Immature natural killer cell (primary cell): ENCODE measurements at places on chromosomes 3 and 15. TPM values are rescaled to one million over a fixed set of nuclear protein-coding genes. Genes with fewer than 3 reads are reported as not detected.

DNA sequence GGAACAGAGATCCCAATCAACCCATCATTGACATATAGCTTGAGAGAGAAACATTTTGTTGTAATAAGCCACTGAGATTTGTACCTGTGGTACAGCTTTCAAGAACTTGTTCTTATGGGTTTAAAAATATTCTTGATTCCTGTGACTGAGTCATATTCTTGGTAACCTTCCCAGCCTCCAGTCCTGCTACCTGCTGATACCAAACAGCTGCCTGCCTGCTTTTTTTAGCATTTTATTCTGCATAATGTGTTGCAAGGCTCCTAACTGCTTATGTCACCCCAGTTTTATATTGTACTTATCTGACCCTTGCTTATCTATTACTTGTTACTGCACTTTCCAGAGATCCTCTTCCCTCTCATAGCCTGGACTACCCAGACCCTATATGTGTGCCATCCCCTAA is 349.3 kb upstream of the SOX2 start:
- H3K4me1 ChIP-seq = no peaks in the 10 kb centered on the region
- DNase-seq = no peak
- H3K27ac ChIP-seq = no peak overlapping the region
- H3K4me3 ChIP-seq = no peak overlapping the region
- H3K27me3 ChIP-seq = no peaks in the 10 kb centered on the region

- H3K27ac ChIP-seq = no peak overlapping the region
- no peak for DNase-seq
- peaks cover 18% of the 10 kb centered on the region for H3K4me1 ChIP-seq
- no peak overlapping the region for H3K4me3 ChIP-seq
- peaks cover 2% of the 10 kb centered on the region for H3K27me3 ChIP-seq
- H3K36me3 ChIP-seq = no peaks in the 10 kb centered on the region
These were observed 76.4 kb downstream of the SPSB4 start for GRCh38 chr3:141127344-141128125.

- no peak for DNase-seq
- H3K4me3 ChIP-seq = no peak overlapping the region
- no peak overlapping the region for H3K27ac ChIP-seq
- H3K4me1 ChIP-seq = no peaks in the 10 kb centered on the region
These were observed 164.3 kb upstream of the IL12A start for GRCh38 chr3:159824333-159824732.

- peaks cover 42% of the 10 kb centered on the region for H3K36me3 ChIP-seq
- peak overlapping the region; percentile 41 for H3K27ac ChIP-seq
- H3K27me3 ChIP-seq = peaks cover 4% of the 10 kb centered on the region
- peaks cover 13% of the 10 kb centered on the region for H3K4me1 ChIP-seq
- no peak for DNase-seq
These were observed 8.8 kb downstream of the RPL32 start for GRCh38 chr3:12832350-12833221.

- H3K27ac ChIP-seq = peak overlapping the region; percentile 85
- no peaks in the 10 kb centered on the region for H3K36me3 ChIP-seq
- H3K27me3 ChIP-seq = peaks cover 9% of the 10 kb centered on the region
- H3K4me1 ChIP-seq = peaks cover 92% of the 10 kb centered on the region
- DNase-seq = no peak
- H3K4me3 ChIP-seq = peak overlapping the region; percentile 83
These were observed 32.1 kb upstream of the RFTN1 start for GRCh38 chr3:16545413-16546185.

DNA sequence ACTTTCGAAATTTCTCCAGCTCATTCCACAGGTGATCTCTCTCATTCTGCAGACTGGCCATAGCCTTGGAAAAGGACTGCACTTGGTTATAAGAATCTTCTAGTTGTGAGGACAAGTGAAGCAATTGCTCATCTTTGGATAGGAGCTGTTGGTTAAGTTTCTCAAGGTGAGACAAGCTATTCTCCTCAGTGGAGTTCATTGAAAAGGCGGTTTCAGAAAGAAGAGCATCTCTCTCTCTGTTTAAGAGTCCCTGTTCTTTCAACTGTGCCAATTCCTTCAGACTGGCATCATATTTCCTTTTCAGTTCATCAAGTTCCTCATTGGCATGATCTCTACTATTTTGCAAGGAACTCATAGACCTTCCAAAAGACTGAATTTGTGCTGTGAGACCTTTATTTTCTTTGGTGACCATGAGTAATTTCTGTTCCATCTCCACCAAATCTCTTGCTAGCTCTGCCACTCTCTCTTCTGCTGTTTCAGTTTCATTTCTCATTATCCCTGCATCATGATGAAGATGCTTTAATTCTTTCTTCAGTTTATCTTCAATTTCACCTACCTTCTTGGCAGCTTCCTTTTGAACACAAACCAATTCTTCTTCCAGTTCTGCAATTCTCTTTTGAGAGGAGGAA is 30.2 kb upstream of the HCLS1 start:
- no peak overlapping the region for H3K4me3 ChIP-seq
- no peaks in the 10 kb centered on the region for H3K27me3 ChIP-seq
- no peak for DNase-seq
- peak overlapping the region; percentile 14 for H3K27ac ChIP-seq
- no peaks in the 10 kb centered on the region for H3K4me1 ChIP-seq

PLIN1 gene
- polyA plus RNA-seq = not detected

GPR156 gene
- not detected for polyA plus RNA-seq

GOLGA6L7 gene
- not detected for polyA plus RNA-seq
